ENCODE measurements at places on chromosomes 1 and 21.

DNA sequence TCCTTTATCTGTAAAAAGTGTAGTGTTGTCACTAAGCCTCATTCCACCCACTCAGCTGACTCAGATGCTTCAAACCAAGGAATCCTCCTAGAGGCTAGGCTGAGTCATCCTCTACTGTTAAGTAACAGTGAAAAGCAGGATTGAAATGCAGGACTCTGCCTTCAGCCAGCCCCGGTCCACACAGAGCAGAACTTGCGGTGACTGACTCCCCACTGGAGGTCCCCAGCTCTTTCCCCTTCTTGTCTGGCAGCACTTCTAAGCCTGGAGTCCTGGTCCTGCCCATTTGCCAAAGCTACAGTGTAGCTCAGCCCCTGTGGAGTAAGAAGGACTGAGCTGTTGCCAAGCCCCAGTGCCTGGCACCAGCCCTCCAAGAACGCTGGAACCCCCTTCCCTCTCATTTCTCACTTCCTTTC lies 1.7 kb downstream of the RAB7B start:
- DNase-seq = peak; percentile 76

GRCh38 chr1:109984190-109984455 lies 442 bp upstream of the AHCYL1 start:
- DNase-seq = no peak

DNA sequence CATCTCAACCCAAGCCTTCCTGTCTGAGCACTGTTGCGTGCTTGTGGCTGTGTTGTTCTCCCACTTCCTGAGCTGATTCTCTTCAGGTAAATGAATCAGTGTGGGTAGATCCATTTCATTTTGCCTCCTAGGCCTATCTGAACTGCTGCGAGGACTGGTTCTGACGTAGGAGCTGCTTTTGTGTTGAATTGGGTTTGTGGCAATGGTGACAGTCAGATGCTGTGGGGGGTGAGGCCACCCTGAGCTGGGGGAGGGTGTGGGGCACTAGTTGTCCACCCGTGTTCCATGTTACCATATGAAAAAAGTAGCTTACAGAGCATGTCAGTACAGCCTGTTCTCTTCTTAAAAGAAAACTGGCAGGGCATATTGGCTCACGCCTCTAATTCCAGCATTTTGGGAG lies 81.5 kb downstream of the MRPS6 start:
- DNase-seq = no peak

DNA sequence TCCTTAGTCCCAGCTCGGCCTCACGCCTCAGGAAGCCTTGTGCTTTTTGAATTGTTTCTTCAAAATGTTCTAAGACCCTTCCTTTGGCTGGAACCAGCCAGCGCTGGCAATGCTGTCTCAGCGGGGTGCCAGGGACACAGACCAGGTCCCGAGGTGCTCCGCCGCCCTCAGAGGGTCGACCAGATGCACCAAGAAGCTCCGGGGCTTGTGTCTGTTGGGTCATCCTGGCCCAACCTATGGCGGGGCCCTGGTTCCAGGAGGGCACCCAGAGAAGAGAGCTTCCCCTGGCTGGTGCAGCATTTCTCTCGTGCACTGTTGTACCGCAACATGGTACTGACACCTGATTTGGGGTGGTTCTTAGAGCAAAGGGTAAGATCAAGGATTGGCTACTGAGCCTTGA lies 40.1 kb upstream of the BECN2 start:
- no peak for DNase-seq

DNA sequence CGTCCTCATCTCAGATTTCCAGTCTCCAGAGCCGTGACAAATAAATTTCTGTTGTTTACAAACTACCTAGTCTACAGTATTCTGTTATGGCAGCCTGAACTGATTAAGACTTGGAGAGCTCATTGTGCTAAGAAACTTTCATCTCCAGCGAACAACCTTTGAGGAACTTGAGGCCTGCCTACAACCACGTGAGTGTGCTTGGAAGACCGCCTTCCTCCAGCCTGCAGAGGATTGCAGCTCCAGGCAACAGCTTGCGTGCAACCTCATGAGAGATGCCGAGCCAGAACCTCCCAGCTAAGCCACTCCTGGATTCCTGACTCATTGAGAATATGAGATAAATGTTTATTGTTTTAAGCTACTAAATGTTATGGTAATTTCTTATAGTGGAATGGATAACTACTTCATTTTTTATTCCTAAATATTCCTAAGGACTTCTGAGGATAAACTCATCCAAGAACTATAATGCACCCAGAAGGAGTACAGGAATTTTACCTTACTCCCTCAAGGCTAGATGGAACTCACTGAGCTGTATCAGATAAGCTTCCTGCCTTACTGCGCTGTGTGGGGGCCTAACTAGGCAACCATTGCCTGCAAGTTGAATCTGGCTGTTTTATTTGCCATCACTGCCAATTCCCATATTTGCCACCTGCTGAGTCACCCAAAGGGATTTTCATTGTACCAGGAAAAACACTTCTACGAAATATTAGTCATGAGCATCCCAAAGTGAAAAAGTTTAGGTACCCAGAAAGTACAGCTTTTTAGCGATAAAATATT lies 17.6 kb downstream of the FAM177B start:
- no peak for DNase-seq

- DNase-seq = peak; percentile 16
Measured at GRCh38 chr1:38064197-38064903, 17.8 kb upstream of the POU3F1 start.

DNA sequence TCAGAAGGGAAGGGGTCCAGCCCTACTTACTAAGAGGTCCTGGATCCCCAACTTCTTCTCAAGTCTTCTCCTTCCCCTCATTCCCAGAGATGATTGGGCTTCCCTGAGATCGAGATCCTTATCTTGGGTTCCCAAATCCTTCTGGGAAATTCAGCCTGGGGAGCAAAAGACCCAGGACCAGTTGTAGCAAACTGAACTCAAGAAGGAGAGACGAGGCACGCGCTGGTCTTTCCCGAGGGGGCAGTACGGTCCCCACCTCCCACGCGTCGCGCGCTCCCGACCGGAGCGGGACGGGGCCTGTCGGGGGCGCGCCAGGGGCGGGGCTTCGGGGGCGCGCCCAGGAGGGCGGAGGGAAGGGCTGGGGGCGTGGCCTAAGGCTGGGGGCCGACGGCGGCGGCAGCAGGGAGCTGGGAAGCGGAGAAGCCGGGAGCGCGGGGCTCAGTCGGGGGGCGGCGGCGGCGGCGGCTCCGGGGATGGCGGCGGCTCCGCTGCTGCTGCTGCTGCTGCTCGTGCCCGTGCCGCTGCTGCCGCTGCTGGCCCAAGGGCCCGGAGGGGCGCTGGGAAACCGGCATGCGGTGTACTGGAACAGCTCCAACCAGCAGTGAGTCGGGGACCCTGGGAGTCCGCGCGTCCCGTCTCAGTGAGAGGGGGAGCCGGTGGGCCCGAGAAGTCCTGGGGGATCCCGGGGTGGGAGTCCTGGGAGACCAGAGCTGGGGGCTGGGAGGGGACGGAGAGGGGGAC lies at the start of gene EFNA3:
TSS of gene EFNA3 (plus strand) at position 369 of the 741 bp plus-strand sequence. CDS start at position 474, 105 bp downstream.
- peak; percentile 71 for DNase-seq

GRCh38 chr21:45583831-45584509 lies 41.7 kb upstream of the SLC19A1 start:
- no peak for DNase-seq

- DNase-seq = no peak
Measured at GRCh38 chr1:37449936-37450335, 24.4 kb upstream of the ZC3H12A start.
